ENCODE measurements at places on chromosomes 1 and 21.

- no peak for DNase-seq
These were observed 957.0 kb downstream of the AMY1C start for GRCh38 chr1:104706631-104707147.

GRCh38 chr1:20079661-20080305 lies 9.8 kb downstream of the PLA2G5 start:
- no peak for DNase-seq

DNA sequence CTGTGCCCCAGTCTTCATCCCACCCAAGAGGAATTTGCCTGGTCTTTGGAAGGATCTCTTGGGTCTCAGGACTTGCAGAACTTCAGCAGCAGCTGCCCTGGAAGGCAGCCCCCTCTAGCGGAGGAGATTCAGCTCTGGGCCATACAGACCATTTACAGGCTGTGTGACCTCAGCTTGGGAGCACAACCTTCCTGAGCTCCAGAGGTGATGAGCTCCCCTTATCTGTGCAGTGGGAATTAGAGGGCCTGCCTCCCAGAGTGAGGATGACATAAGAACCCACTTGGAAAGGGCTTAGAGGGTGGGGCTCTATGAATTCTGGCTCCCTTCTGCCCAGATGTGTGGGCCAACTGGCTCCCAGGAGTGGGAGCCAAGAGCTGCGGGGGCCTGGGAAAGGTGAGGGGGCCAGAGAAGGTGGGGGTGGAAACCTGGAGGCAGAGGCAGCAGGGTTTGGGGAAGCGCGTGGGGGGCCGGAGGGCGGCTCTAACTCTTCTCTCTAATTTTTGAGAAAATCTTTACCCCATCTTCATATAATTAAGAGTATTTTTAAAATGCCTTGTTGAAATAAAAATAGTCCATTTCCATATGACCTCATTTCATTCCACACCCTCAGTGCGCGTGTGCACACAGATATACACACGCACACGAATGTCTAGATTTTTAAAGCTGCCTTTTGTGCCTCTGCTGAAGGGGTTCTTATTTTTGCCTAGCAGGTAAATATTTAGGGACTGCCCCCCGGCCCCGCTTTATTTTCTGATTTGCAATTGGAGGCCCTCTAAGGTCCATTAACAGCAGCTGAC lies 21.5 kb downstream of the EPHB2 start:
- no peak for DNase-seq

DNA sequence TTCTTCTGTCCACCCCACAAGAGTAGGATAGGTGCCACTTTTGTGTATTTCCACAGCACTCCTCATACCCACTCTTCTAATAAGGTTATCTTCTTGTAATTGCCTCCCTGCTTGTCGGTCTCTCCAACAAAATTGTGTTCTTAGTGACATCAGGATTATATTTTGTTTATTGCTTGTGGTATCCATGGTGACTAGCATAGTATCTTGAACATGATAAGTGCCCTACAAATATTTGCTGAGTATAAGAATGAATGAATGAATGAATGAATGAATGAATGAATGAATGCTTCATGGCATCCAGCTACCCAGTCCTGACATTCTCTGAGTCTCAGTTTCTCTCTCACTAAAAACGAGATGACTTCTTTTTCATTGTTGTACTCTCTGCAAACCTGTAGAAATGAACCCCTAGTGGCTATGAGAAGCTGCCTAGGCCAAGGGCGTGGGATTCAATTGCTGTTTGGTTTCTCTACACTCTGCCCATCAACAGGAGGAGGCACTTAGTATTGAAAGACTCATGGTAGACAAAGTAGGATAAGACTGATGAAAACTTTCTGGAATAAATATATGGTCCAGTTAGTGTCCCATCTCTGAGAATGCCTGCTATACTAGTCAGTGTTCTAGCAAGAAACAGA lies 121.0 kb downstream of the TMEM53 start:
- no peak for DNase-seq

GRCh38 chr1:22552021-22552420 lies 11.3 kb upstream of the EPHA8 start:
- no peak for DNase-seq

- DNase-seq, result no peak
These were observed 377 bp downstream of the SAMD13 start for GRCh38 chr1:84301785-84302385.

DNA sequence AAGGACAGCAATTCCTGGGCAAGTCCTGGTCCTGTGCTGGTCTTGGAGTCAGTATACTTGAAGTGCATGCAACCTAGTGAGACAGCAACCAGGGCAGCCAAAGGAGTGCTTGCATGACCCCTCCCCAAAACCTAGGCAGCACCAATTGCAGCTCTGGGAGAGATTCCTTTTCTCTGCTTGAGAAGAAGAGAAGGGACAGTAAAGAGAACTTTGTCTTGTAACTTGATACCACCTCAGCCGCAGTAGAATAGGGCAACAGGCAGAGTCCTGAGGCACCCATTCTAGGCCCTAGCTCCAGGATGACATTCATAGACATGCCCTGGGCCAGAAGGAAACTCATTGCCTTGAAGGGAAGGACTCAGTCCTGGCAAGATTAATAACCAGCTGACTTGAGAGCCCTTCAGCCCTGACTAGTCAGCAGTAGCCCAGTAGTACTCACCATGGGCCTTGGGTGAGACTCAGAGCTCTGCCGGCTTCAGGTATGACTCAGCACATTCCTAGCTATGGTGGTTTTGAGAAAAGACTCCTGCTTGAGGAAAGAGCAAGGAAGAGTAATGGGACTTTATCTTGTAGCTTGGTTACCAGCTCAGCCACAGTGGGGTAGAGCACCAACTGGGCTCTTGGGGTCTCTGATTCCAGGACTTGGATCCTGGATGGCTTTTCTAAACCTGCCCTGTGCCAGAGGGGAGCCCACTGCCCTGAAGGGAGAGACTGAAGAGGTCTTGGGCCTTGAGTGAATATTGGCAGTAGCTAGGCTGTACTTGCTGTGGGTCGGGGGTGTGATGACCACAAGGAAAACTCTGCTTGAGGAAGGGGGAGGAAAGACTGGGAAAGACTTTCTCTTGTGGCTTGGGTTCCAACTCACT lies 51.7 kb upstream of the ACADM start:
- DNase-seq, result no peak

DNA sequence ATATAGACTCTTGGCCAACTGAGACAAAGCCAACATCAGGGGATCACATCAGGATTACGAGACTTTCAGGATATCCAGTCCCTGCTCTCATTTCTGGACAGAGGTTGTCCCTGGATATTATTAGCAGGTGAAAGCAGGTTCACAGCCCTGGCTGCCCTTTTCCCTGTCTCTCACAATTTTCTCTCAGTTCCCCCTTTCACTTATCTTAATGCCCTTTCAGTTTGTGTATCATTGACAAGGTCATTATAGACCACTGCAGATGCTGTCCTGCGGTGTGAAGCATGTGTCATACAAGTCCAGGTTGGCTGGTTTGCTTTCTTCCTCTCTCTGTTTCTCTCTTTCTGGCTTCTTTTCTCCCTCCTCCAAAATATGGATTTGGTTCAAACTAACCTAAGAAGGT lies 2.1 kb upstream of the KLHDC9 start:
- DNase-seq, result no peak

DNA sequence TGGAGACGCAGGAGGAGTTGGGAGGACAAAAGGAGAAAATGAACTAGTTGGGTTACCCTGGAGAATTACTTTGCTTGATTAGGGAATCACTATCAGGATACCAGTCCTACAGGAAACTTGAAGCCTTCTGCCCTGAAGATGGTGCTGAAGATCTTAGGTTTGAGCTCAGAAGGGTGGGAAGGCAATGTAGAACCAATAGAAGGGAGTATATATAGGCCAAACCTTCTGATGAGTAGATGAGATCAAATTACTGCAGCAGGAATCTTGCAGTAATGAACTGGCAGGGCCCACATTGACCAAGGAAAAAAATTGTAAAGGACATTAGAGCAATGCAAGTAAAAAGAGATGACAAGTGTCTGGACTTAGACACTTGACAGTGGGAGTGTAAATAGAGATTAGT lies 116.3 kb upstream of the CACYBP start:
- DNase-seq, result no peak

DNA sequence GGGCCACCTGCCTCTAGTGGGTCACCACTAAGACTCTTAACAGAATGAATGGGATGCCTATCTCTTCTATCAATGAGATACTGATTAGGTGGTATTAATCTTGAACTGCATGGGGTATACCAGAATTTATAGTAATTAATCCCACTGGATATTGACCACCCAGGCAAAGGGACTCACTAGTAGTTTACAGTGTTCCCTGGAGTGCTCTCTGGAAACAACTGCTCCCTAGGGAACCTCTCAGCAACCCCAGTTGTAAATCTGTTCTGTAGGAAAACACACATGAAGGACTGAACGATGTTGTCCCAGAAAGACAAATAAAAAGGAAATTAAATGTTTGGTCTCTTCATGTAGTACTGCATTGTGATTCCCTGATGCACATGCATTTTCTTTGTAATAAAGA lies 430.5 kb downstream of the HLX start:
- no peak for DNase-seq

GRCh38 chr1:5001466-5001865 lies 347.1 kb downstream of the AJAP1 start:
- DNase-seq, result no peak

DNA sequence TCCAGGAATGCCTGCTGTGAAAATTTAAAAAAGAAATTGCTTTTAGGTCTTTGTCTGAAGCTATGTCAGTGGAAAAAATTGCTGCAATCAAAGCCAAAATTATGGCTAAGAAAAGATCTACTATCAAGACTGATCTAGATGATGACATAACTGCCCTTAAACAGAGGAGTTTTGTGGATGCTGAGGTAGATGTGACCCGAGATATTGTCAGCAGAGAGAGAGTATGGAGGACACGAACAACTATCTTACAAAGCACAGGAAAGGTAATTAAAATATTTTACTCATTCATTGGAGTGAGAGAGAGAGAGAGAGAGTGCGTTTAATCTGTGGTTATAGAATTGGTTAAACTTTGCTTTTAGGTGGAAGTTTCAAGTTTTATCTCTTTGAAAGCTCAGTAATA lies 20.0 kb downstream of the CDC73 start:
- no peak for DNase-seq

- DNase-seq, result no peak
These were observed 139.6 kb downstream of the NAV1 start for GRCh38 chr1:201678264-201679101.

GRCh38 chr1:245651093-245651492 lies 496.3 kb downstream of the KIF26B start:
- DNase-seq, result no peak

- no peak for DNase-seq
These were observed 6.5 kb upstream of the SDHB start for GRCh38 chr1:17060306-17060749.

DNA sequence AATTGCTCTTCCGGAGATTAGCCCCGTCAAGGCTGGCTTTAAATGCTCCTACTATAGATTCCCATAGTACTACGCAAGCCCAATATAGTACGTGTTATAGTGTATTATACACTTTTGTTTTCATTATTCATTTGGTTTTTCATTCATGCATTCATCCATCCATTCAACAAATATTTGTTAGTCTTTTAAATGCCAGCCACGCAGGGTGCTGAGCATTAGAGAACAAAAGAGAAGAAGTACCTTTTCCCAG lies 513 bp upstream of the RAB3GAP2 start:
- no peak for DNase-seq

GRCh38 chr1:29883986-29884385 lies 647.7 kb downstream of the PTPRU start:
- no peak for DNase-seq

GRCh38 chr1:245585252-245585959 lies 430.6 kb downstream of the KIF26B start:
- DNase-seq, result no peak

DNA sequence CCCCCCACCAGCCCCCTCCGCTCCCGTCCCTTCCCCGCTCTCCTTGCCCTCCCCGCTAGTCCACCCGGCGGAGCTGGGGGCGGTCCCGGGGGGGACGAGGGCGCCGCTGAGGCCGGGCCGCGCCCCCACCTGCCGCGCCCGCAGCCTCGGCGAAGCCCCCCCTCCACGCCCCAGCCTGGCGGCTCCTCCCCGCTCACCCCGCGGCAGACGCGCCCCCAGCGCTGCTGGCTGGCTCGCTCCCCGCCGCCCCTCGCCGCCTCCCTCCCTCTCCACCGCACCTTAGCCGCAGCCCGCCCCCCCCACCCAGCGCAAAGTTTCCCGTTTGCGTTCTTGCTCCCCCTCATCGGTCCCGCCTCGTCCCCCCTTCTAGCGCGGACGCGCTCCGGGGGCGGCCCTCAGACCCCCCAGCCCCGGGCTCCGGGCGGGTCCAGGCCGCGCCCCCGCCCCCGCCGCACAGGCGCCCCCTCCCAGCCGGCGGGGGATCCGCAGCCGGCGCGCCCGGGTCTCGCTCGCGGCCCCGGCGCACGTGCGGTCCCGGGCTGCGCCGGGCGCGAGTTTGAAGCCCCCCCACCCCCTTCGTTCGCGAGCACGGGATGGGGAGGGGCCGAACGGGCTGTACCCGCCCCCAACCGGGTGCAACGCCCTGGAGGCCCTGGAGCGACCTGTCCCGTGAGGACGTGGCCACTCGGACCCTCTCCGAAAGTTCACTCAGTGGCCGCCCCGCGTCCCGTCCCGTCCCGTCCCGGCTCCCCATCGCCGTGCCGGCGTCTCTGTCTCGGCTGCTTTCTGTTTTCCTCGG lies 623 bp downstream of the PTPRF start:
- no peak for DNase-seq

DNA sequence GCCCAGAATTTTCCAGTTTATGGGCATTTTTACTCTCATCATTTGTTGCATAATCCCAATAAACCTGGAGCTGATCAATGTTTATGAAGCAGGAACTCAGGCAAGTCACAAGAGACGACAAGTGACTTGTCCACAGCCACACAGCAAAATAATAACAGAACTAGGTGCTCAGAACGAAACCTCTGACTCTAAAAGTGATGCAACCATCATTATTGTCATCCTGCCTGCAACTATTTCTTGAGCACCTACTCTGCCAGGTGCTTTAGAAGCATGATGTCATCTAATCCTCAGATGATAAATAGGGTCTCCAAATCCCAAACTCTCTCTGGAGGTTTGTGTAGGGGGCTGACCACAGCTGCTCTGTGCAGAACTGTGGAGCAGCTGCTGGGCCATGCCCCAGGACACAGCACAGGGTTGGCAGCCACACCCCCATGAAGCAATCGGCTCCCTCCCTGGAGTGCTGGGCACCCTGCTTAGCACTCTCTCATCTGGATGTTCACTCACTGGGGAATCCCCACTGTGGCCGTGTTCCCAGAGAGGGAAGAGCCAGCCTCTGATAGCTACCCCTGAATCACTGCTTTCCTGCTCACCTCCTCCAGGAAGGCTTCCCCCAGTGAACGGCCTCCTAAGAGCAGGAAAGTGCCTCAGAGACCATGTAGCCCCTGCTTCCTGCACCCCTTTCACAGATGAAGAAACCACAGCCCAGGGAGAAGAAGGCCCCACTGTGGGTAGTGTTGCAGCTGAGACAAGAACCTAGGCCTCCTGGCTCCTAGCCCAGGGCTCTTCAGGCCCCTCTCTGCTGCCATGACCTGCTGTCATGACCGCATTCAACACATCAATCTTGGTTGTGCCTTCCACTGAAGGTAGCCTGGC lies 2.1 kb downstream of the TTC22 start:
- DNase-seq, result no peak
